ENCODE measurements at places on chromosomes 2 and 18.

DNA sequence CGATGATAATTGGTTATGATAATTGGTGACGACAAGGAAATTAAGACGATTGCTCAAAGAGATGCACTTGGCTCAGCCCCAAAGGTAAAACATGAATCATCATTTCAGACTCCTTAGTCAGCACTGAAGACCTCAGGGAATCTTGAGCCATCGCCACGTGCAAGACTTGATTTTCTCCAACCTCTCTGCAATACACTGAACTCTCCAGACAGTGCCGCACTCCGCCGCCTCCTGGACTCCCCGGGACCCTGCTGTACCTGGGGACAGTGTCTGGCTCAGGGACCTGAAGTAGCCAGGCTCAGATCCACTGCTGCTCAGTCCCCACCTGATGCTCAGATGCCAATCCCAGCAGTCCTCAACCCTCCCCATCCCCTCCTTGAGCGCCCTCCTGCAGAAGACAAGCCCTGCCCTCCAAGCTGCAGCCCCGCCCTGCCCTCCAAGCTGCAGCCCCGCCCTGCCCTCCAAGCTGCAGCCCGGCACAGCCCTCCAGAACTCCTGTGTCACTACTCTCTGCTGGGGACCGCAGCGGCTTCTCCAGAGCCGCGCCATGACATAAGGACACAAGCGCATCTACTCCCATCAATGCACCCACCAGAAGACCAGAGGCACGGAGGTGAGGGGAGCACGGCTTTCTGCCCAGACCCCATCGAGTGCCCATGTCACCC lies 1.1 kb downstream of the TMEM18 start:
- DNase-seq: no peak

GRCh38 chr2:238425979-238426567 lies 654 bp upstream of the ASB1 start:
- DNase-seq: no peak

DNA sequence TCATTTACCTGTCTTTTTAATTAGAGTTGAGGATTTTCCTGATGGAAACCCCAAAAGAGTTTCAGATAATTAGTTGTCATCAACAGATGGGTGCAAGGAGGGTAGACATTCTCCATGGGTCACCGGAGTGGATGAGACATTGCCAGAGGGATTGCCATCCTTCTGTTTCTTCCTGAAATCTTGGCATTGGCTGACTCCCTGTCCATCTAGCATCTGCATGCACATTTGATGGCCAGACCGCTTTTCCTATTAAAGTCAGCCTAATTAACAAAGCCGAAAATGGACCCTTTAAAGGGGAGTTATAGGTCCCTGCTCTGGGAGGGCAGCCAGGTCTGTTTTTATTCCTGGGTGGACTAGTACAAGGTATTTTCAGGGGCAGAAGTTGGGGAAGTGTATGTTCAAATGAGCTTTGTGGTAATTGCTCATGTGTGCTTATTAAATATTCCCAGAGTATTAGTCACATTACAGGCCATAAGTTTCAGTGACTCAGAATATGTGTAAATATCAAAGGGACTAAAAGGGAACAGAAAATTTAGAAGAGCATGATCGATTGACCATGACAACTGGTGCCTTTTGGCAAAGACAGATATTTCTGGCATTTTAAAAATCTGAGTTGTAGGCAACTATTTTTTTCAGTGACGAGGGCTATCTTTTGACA lies 209.8 kb downstream of the PHLPP1 start:
- no peak for DNase-seq

DNA sequence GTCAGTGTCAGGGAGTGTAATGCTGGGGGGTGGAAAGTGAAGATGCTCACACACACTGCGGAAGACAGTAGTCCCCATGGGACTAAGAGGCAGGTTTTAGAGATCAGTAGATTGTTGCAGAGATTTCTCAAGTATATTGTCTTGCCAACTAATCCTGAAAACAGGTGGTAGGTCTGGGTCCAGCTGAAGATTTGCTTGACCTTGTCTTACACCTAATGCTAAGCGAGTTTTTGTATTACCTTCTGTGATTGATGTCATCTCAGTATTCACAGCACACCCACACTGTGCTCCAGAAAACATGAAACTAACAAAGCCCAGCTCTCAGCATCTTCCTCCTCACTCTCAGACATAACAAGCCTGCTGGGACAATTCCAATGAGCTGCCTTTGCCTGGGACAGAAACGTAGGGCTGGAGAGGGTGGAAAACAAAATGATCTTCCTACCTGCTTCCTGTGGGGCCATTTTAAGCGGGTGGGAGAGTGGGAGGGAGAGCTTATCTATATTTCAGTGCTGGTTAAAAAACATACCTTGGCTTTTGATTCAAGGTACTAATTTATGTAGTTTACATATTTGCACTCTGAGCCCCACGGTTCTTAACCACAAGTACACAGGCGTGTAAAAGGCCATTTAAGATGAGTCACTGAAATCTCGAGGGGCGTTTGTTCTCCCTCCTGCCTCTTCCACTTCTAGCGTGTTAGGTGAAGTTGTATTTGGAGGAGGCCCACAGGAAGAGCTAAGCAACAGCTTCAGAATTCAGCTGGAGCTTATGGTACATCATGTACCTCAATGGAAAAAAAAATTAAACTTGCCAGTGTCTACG lies 23.1 kb upstream of the RBMS1 start:
- no peak for DNase-seq

DNA sequence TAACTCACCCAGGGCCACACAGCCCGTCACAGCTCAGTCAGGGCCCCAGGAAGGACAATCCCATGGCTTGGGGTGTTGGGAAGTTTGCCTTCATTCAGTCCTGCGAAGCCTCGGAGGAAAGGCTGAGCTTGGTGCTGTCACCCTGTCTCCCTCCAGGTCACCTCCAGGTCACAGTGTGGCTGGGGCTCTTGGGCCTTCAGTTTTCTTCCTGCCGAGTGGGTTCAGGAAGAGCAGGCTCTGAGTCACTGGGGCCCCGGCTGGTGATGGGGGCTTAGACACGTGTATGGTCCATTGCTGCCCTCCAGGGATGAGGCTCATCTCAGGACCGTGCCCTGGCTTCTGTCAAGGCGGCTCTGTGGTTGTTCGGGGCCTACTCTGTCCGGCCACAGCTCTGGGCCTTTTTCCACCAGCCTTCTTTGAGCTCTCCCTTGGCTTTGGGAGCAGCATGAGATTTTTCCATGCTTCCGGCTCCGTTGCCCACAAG lies 118.6 kb downstream of the INHBB start:
- no peak for DNase-seq

- DNase-seq: no peak
Observed at GRCh38 chr2:79039944-79040343, 14.4 kb downstream of the REG3G start.

DNA sequence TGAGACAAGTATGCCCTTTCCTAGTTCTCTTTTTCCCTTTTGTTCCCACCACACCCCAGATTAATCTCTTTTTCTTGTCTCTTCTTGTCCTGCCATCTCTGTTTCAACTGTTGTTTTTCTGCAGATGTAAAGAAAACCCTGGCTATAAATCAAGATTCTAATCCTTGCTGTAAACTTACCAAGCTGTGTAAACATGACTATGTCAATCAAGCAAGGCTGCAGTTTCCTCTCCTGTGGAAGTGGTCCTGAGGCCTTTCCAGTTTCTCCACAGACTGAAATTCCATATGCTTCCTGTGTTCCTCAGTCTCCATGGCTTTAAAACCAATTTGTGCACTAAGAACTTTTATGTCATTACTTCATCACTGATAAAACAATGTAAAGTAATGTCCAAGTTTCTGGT lies 288.8 kb upstream of the PIK3C3 start:
- DNase-seq: no peak

DNA sequence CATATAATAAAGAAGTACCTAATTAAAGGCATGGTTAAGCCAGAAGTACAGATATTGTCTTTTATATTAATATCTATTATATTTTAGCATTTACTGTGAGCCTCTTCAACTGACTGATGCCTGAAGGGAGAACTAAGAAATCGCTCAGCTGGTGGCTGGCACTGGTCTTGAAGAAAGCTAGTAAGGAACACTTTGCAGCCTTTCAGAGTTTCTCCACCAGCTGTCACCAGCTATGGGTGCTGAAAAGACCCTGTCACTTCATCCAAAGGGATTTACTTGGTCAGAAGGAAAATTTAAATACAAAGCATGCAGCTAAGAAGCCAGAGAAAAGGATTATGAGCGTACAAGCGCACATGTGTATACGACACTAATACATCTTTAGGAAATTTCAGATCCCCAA lies 525.9 kb downstream of the TMEM182 start:
- DNase-seq: no peak

GRCh38 chr2:181527058-181527457 lies 69.9 kb downstream of the ITGA4 start:
- DNase-seq: no peak

GRCh38 chr2:74724496-74724895 lies 70.4 kb downstream of the SEMA4F start:
- no peak for DNase-seq

- no peak for DNase-seq
Observed at GRCh38 chr2:148561389-148561788, 83.2 kb upstream of the EPC2 start.

- DNase-seq: no peak
Observed at GRCh38 chr2:46589356-46589755, 110.0 kb downstream of the TMEM247 start.

- DNase-seq: no peak
Observed at GRCh38 chr2:163775304-163775703, 39.5 kb upstream of the FIGN start.

- no peak for DNase-seq
Observed at GRCh38 chr2:60505880-60506260, 47.6 kb downstream of the BCL11A start.

- no peak for DNase-seq
Observed at GRCh38 chr18:75777630-75778029, 350.1 kb upstream of the SMIM21 start.

DNA sequence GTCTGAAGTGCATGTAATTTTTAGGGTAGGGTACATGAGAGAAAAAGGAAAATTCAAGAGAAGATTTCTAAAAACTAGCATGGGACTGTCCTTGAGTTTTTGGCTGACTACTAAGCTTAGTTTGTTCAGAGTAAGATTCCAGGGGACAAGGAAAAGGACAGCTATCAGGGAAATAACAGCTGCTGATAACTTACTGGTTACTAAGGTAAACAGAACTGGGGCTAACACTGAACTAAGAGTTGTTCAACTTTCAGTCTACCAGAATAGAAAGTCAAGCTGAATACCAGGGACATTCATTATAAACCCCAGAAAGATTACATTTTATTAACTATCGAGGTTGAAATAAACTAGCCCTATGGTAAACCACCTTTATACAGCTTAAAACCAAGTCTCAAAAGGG lies 261.8 kb upstream of the CYRIA start:
- DNase-seq: no peak

- DNase-seq: no peak
Observed at GRCh38 chr2:222504191-222504590, 79.8 kb downstream of the SGPP2 start.

GRCh38 chr2:205967391-205968075 lies 118.4 kb downstream of the INO80D start:
- no peak for DNase-seq

- no peak for DNase-seq
Observed at GRCh38 chr2:233556881-233557736, 9.5 kb downstream of the USP40 start.

- DNase-seq: no peak
Observed at GRCh38 chr18:38025433-38026038, 459.9 kb upstream of the CELF4 start.

GRCh38 chr2:67824186-67824585 lies 238.6 kb downstream of the C1D start:
- no peak for DNase-seq

DNA sequence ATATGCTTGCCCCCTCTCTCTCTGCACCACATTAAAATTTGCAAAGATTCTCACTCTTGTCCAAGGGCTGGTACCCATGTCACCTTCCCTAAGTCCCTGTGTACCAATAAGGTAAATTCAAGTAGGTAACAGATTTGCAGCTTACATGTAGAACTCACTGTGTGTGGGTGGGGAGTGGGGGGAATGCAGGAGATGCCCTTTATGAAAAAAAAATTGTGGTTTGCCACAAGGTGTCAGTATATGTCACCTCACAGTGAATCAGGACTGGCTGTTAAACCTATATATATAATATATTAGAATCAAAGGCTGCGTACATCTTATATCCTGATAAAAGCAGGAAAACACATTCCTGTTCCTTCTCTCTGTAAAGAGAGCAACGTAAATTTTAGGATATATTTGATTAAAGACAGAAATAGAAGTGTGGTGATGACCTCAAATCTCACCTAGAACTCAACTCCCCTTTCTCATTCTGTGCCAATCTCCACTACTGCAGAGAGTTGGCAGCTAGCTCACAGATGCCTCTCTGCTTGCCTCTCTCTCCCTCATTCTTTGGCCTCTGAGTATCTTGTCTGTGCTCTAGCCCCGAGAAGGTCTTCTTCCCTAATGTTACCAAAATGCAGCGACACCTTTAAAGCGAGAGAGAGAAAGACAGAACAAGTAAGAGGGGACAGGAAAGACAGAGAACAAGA lies 536 bp downstream of the XDH start:
- no peak for DNase-seq

DNA sequence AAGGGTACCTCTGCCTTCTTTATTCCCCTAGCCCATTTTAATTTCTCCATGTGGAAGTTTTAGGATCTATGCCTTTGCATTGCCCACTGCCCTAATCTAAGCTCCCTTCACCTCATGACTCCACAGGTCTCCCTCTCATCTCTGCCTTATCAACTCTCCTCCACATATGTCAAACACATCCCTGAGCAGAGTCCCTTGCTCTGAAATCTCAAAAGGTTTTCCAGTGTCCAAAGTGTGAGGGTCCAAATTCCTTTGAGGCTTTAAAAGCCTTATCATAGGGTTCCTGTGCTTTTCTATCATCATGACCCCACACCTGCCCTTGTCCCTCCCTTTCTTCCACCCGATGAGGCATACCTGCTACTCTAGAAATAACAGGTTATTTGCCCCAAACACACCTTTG lies 38.6 kb downstream of the SLC4A1AP start:
- no peak for DNase-seq

- DNase-seq: no peak
Observed at GRCh38 chr2:166060191-166060590, 67.6 kb downstream of the SCN1A start.

DNA sequence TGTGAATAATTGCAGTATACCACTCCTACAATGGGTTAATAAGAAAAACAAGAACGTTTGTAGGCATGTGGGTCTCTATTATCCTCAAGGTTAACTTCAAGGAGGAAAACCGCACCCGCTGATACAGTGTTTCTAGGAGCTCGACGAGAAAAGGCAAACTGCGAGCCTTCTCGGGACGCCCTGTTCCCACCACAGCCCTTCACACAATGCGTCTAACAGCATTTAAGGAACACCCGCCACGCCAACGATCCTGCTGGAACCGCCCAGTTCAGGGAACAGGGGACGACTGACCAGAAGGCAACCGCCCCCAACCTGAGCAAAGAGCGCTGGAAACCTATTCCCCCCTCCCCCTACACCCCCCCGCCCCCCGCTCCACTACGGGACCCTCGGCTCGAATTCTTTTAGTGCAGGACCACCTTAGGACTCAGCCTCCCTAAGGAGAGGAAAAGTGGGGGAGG lies 710 bp upstream of the TMSB10 start:
- DNase-seq: peak; percentile 48

Data from B cell (primary cell).